ENCODE measurements at places on chromosomes 12 and 14. TPM values are rescaled to one million over a fixed set of nuclear protein-coding genes. Genes with fewer than 3 reads are reported as not detected.

GRCh38 chr12:109968032-109968420, 28.1 kb downstream of the GIT2 start:
- no peaks in the 10 kb centered on the region for H3K36me3 ChIP-seq
- H3K4me3 ChIP-seq: no peak overlapping the region
- H3K4me1 ChIP-seq: no peaks in the 10 kb centered on the region
- H3K27ac ChIP-seq: no peak overlapping the region

GRCh38 chr12:8057839-8058238, 8.3 kb downstream of the C3AR1 start:
- no peaks in the 10 kb centered on the region for H3K36me3 ChIP-seq
- H3K27ac ChIP-seq: no peak overlapping the region
- DNase-seq: no peak
- H3K4me3 ChIP-seq: no peak overlapping the region
- no peaks in the 10 kb centered on the region for H3K4me1 ChIP-seq

DNA sequence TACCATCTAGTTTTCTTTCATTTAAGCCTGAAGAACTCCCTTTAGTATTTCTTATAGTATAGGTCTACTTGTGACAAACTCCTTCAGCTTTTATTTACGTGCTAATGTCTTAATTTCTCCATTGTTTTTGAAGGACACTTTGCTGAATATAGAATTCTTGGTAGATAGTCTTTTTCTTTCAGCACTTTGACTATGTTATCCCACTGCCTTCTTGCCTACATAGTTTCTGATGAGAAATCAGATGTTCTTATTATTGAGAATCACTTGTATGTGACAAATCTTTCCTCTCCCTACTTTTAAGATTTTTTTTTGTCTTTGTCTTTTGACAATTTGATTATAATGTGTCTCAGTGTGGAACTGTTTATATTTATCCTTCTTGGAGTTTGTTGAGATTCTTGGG, 5.1 kb upstream of the MIS18BP1 start:
- H3K36me3 ChIP-seq: peaks cover 15% of the 10 kb centered on the region
- no peaks in the 10 kb centered on the region for H3K4me1 ChIP-seq
- H3K27ac ChIP-seq: no peak overlapping the region
- no peaks in the 10 kb centered on the region for H3K27me3 ChIP-seq
- no peak for DNase-seq
- H3K4me3 ChIP-seq: no peak overlapping the region

- H3K36me3 ChIP-seq: no peaks in the 10 kb centered on the region
- no peak overlapping the region for H3K27ac ChIP-seq
- H3K4me3 ChIP-seq: no peak overlapping the region
- no peak for DNase-seq
Observed at GRCh38 chr12:62522984-62523383, 56.4 kb downstream of the MON2 start.

DNA sequence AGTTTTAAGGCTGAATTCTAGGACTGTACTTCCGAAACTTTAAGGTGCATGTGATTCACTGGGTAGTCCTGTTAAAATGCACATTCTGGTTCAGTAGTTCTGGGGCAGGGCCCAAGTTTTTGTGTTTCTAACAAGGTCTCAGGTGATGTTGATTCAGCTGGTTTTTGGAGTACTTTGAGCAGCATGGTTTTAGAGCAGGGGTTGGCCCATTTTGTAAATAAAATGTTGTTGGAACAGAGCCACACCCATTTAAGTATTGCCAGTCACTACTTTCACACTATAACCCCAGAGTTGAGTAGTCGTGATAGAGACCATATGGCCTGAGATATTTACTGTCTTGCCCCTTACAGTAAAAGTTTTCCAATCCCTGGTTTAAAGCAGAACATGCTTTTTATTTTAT, 111.3 kb downstream of the SYNE2 start:
- H3K4me3 ChIP-seq: peak overlapping the region; percentile 13
- H3K36me3 ChIP-seq: no peaks in the 10 kb centered on the region
- DNase-seq: peak; percentile 21
- peak overlapping the region; percentile 3 for H3K27ac ChIP-seq
- no peaks in the 10 kb centered on the region for H3K27me3 ChIP-seq
- peaks cover 19% of the 10 kb centered on the region for H3K4me1 ChIP-seq

Gene ZNF10
- 10.3 TPM for total RNA-seq

GRCh38 chr14:99717682-99718013, 33.5 kb downstream of the CYP46A1 start:
- no peaks in the 10 kb centered on the region for H3K27me3 ChIP-seq
- H3K27ac ChIP-seq: no peak overlapping the region
- no peaks in the 10 kb centered on the region for H3K36me3 ChIP-seq
- H3K4me3 ChIP-seq: no peak overlapping the region

DNA sequence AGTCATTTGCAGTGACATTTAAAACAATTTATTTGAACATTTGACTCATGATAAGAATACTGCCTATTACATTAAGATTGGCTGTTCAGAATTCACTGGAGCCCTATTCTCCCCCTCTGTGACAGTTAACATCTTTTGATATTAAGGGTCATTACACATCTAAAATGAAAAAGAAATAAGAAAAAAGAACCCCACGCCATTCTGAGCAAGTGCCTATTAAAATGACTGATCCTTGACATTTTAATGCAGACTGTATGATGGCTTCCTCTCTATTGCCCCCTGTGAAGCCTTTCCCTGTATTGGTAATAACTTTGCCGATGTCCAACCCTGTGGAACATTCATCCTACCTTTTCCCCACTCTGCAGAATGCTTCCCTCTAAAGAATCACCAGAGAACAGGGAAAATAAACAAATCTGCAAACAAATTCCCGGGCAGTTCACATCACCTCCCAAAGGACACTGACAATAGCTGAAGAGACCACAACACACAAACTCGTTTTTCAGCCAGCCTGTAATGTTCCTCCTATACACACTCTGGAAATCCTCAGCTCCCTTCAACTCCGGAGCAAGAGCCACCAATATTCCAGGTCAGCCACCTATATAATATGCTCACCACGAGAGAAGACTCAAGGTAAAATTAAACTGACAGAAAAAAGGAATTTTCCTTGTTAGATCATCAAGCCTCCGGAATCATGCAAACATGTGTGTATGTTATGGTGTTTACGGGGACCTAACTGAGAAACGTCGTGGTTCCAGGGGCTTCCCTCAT, 2.1 kb downstream of the NIN start:
- H3K27ac ChIP-seq: no peak overlapping the region
- H3K27me3 ChIP-seq: peaks cover 89% of the 10 kb centered on the region
- H3K4me3 ChIP-seq: peak overlapping the region; percentile 84
- no peaks in the 10 kb centered on the region for H3K36me3 ChIP-seq
